ENCODE measurements at places on chromosomes 7 and 10.

DNA sequence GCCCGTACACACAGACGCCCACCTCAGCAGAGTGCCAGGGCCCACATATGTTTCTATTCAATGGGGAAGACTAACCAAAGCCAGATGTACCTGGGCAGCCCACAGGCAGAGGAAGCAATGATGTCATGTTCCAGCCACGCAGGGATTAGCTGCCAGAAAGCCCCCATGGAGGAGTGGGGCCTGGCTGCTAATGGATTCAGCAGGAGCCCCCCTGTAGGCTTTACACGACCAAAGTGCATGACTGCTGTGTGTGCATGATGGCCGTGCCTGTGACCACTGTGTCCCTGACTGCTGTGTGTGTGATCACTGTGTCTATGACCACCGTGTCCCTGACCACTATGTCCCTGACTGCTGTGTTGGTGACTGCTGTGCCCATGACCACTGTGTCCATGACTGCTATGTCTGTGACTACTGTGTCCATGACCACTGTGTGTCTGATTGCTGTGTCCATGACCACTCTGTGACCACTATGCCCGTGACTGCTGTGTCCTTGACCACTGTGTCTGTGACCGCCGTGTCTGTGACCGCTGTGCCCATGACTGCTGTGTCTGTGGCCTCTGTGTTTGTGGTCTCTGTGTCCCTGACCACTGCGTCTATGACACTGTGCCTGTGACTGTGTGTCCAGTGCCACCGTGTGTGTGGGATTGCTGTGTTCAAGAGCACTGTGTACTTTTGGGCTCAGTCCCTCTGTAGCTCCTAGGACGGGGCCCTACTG is 409.3 kb downstream of the RPS24 start:
- no peak for DNase-seq

GRCh38 chr7:44767134-44767911 is 18.7 kb downstream of the ZMIZ2 start:
- DNase-seq: no peak

DNA sequence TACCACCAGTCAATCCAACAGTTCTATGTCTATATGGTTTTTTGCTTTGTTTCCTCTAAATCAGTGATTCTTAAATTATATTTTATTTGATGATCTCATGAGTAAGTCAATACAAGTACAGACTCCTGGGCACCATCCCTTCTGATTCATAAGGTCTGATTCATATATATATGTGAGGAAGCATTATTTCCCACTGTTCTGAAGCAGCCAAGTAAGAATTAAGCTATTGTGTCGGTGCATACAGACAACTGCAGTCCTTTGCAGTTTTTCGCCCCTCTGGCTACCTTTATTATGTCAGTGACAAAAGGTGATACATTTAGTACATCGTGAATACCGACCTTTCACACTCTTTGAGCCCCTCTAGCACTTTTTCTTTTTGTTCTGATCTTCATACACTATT is 1079.6 kb upstream of the C7orf33 start:
- DNase-seq: no peak

- DNase-seq: no peak
Measured at GRCh38 chr7:101137651-101138212, 10.8 kb downstream of the SERPINE1 start.

DNA sequence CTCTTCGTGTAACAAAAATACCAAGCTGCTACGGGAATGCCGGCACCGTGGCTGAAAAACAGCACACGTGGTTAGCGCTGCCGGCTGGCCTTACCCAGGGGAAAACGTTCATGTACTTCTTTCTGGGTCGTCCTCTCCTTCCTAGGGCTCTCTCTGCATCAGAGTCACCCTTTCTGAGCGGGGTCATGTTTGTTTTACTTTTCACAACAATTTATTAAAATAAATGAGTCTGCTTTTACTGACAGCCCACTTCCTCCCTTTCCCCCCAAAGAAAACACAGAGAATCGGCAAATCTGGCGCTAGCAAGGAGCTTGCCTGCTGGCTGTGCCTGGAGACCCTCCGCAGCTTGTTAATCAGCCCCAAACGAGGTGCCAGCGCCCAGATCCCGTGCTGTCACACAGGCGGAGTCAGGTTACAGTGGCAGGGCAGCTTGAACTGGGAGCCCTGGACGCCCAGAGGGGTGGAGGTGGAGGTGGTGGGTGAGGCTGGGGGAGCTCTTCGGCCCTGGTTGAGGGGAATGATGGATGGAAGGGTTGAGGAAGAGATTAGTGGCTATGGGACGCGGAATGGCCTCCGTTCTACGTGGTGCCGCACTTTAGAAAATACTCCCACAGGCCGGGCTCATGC is 162.2 kb upstream of the TNS3 start:
- no peak for DNase-seq

DNA sequence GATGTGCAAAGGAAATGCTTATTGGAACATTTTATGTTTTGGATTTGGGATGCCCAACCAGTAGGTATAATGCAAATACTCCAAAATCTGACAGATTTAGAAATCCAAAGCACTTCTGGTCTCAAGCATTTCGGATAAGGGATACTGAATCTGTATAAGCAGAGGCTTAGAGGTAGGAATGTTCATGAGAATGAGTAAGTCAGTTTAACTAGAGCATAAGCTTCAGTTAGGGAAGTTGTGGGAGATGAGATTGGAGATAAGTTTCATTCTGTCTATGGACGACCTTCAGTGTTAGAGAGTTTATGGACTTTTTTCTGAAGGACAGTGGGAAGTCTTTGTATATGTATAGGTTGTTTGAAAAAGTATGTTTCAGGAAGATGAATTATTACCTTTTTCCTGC is 10.4 kb downstream of the TAX1BP1 start:
- DNase-seq: no peak

DNA sequence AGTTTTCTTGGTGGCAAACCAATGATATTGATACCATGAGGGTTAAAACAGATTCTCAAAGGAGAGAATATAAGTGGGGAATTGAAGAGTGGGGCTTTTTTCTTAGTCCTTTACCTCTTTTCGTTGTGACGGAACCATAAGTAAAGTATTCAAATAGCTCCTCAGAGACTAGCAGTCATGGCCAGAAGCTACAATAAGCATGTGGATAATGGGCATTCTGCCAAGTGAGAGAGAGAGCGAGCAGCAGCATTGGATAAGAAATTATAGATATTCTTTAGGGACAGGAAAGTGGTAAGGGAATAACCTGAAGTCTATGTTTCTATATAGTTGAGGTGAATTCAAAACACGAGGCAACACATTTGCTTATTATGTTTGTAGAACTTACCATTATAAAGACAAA is 235.1 kb downstream of the SEMA3E start:
- DNase-seq: no peak

DNA sequence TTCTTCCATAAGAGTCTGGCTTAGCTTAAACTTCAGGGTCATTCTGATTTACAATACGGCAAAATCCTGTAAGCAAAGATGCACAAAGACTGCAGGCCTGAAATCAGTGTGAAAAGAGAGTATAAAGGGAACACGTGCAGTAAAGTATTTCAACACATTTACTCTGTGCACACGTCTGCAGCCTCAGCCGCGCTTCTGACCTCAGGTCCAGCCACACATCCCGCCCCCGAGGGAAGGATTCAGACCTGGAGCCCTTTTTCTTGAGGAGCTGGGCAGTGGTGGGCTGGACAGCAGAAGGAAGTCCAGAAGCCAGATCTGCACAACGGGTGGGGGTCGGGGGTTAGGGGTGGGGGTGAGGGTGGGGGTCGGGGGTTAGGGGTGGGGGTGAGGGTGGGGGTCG is 58.9 kb upstream of the FAM20C start:
- DNase-seq: no peak

GRCh38 chr7:42143711-42144600 is 93.1 kb downstream of the GLI3 start:
- no peak for DNase-seq

DNA sequence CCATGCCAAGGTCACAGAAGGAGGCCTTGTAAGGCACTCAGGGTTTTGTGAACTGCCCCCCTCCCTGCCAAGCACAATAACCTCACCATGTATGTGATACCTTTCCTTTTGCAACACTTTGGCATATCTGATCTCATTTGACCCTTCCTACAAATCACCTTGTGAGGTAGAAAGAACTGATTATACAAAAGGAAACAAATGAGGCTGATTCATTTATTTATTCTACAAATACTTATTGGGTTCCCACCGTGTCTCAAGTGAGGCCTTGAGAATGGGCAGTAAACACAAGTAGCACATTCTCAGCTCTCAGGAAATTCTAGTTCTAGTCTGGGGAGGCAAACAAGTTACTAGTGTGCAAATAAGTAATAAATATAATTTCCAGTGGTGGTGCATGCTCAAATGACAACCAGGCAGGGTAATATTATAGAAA is 19.6 kb downstream of the PLCE1 start:
- no peak for DNase-seq

GRCh38 chr10:25142116-25142864 is 32.5 kb upstream of the GPR158 start:
- no peak for DNase-seq

GRCh38 chr7:156496865-156497264 is 143.7 kb upstream of the RNF32 start:
- DNase-seq: no peak

DNA sequence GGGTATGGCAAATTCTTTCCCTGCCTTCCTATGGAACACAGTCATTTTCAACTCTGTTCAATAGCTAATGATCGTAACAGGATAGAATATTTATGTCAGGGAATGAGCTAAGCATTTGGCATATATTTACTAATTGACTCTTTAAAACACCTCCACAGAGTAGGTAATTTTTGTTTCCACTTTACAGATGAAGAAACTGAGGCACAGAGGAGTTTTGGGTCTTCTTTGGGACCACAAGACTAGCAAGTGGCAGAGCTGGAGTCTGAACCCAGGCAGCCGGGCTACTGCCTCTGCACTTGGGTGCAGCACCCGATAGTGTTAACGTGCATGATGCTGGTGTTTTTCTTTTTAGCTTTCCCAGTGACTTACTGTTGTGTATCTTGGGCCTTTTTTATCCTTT is 384.0 kb downstream of the SFMBT2 start:
- no peak for DNase-seq

DNA sequence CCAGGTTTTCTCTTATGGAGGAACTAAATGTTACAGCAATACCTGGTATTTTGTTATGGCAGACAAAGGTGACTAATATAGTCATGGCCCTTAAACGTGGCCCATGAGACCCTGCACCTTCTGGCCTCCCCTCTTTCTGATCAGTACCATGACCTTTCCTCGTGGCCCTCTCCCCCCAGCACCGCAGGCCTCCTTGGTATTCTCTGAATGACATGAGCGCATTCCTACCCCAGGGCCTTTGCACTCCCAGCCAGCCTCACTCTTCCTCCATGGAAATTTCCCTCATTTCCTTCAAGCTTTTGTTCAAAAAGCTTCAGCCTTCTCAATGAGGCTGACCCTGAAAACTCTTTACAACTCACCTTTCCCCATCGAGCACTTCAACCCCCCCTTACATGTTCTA is 46.5 kb upstream of the EMX2 start:
- DNase-seq: no peak

DNA sequence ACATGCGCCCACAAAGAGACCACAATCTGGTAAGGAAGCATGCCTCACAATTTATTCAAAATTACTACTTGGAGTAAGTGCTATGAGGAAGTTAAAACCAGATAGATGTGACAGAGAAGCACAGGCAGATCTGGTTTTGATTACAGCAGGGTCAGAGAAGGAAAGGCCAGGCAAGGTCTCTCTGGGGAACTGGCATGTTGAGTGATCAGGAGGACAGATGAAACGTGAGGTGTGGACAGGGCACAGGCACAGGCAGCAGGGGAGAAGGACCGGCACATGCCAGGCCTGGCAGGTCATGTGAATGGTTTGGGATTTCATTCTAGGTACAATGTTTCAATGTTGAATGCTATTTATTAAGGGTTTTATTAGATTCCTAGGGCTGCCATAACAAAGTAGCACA is 51.6 kb downstream of the GPAM start:
- DNase-seq: no peak

GRCh38 chr7:153130052-153130451 is 370.5 kb downstream of the ACTR3B start:
- no peak for DNase-seq

DNA sequence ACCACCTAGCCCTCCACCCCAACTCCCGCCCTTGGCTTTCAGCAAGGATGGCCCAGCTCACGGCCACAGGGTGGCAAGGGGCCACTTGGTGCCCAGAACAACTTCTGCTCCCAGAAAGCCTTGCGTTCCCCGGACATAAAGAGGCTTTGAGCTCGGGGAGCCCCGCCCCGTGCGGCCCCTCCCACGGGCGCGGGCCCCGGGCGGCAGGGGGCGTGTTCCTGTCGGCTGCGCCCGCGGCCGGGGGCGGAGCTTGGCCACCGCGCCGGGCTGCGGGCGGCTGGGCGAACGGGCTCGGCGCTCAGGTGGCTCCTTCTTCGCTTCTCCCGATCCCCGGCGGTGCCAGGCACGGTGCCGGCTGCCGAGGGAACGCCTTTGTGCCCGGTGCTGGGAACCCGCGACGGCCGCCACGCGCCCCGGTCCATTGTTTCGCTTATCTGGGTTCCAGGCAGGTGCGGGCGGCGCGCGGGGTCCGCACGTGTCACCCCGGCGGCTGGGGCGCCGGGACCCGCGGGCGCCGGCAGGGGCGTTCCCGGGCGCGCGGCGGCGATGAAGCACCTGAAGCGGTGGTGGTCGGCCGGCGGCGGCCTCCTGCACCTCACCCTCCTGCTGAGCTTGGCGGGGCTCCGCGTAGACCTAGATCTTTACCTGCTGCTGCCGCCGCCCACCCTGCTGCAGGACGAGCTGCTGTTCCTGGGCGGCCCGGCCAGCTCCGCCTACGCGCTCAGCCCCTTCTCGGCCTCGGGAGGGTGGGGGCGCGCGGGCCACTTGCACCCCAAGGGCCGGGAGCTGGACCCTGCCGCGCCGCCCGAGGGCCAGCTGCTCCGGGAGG is at the start of gene NFE2L3:
TSS of gene NFE2L3 (plus strand) at position 246 of the 829 bp plus-strand sequence. CDS start at position 547, 301 bp downstream.
- DNase-seq: peak; percentile 88

DNA sequence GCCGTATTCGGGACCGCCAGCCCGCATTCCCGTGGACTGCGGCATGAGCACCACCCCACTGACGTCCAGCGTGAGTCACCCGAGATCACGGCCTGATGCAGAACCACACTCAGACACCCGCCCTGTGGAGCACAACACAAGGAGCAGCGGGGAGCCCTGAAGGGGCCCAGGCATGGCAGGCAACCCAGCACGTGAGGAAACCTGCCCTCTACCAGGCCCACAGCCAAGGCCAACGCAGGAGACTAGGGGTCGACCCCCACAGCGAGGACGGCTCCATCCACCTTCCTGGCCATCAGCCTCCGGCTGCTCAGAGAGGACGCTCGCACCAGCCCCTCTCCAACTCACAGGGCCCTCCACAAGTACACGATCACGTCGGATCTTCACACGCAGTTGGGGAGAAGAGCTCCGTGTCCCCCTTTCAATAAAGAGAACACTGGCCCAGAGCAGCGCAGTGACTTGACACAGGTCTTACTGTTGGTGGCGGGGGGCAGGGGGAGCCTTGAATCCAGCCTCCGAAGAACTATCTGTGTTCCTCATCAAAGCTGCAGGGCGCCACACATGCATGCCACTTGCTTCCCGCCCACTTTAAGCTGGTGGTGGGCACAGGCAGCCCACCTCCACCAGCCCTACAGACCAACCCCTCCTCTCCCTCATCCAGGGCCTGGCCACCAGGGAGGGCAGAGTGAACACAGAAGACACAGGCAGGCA is 22.0 kb downstream of the MAD1L1 start:
- no peak for DNase-seq

- no peak for DNase-seq
Measured at GRCh38 chr7:30309842-30310435, 25.5 kb downstream of the ZNRF2 start.

Data from CD4-positive, alpha-beta T cell treated with Interleukin-10 for 1 hour (primary cell).